ENCODE measurements at places on chromosomes 4 and X.

GRCh38 chr4:7736436-7737267 is 203.0 kb downstream of the AFAP1 start:
- no peak for DNase-seq

- no peak for DNase-seq
Observed at GRCh38 chr4:183409934-183410333, 34.5 kb upstream of the CDKN2AIP start.

DNA sequence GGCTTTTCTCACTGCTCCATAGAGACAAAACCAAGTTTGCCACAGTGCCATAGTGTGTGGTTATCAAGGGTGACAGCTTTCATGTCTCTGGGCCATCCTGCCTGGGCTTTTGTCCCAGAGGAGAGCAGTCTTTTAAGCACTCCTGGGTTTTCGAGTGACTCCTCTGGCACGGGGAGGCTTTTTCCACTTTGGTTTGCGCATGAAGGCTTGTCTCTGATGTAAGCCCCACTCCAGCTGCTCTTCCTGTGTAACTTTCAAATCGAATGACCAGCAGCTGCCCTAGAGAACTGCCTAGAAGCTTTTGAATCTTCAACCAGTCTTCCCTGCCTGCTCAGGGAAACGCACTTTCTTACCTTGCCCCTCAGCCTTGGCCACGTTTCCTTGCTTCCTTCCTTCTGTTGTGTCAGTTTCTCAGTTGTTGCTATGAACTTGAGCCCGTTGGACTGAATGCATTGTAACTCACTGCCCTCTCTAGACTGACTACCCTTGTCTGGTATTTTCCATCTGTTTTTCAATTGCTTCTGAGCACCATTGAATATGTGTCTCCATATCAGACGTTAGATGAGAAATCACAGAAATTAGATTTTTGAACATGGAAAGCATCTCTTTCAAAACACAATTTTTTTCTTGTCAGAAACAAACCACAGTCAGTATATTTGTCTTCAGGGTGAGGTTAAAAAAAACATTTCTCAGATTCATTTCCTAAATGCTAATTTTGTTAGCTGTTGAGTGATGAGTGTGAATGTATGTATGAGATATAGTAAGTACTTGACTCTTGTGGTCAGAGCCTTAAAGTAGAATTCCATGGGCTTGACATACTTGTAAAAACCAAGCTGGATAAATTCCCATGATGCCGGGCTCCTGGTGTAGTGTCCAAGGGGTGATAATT is 45.3 kb downstream of the SLC9A6 start:
- peak; percentile 19 for DNase-seq

- no peak for DNase-seq
Observed at GRCh38 chrX:113289503-113289902, 448.9 kb upstream of the AMOT start.

- DNase-seq: peak; percentile 14
Observed at GRCh38 chr4:142238589-142238988, 602.2 kb downstream of the IL15 start.

DNA sequence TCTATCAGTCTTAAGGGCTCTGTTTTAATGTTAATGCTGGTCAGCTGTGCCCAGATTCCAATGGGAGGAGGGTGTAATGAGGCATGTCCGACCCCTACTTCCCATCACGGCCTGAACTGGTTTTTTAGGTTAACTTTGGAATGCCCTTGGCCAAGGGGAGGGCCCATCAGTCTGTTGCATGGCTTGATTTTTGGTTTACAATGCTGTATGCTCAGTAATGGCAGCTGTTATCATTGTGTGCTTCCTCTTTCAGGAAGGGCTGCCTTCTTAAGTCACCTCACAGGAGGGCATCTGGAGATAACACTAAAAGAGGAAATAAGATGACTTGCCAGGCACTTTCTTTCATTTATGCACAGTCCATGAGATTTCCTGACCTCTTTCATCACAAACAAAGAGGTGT is 36.3 kb downstream of the ATXN3L start:
- no peak for DNase-seq

- peak; percentile 25 for DNase-seq
Observed at GRCh38 chr4:77433418-77433733, 172.2 kb upstream of the CXCL13 start.

DNA sequence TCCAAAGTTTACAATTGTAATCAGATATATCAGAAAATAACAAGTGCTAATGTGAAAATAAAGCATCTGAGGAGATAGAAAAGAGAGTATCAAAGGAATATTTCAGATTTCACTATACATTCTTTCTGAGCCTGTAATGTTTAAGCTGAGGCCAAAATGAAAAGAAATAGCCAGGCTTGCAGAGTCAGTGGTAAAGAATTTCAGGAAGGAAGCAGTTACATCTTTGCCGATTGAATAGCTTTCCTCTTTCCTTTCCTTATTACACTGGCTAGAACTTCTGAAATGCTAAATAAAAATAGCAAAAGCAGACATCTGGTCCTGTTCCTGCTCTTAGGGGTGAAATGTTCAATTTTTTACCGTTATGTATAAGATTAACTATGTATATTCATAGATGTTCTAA is 1441.6 kb upstream of the PCDH7 start:
- DNase-seq: no peak

DNA sequence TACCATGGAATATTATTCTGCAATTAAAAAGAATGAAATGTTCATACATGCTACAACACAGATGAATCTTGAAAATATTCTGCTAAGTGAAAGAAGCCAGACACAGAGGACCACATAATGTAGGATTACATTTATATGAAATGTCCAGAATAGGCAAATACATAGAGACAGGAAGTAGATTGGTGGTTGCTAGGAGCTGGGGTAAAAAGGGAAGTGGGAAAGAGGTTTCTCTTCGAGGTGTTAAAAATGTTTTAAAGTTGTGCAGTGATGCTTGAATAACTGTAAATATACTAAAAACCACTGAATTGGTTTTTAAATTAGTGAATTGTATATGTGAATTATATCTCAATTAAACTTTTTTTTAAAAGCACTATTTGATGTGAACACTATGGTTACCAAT is 3.6 kb upstream of the NXT2 start:
- DNase-seq: no peak

DNA sequence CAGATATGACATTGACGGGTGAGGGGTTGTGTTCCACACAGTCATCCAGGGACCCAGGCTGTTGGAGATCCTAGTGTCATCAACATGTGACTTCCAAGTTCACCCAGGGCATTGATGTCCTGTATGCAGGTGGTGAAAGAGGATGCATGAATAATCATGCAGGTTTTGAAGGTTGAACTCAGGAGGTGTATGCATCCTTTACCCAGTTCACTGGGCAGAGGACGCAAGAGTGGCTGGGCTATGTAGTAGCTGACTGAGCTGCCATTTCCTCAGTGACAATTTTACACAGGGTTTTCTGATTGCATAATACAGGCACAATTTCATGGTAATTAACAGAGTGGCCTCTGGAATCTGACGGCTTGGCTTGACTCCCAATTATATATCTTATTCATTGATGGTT is 323.0 kb downstream of the HS3ST1 start:
- DNase-seq: no peak
